ENCODE measurements at places on chromosomes 3 and 15. TPM values are rescaled to one million over a fixed set of nuclear protein-coding genes. Genes with fewer than 3 reads are reported as not detected.
A peak's percentile ranks its signal among the peaks of the same experiment; 100 is the strongest.

DNA sequence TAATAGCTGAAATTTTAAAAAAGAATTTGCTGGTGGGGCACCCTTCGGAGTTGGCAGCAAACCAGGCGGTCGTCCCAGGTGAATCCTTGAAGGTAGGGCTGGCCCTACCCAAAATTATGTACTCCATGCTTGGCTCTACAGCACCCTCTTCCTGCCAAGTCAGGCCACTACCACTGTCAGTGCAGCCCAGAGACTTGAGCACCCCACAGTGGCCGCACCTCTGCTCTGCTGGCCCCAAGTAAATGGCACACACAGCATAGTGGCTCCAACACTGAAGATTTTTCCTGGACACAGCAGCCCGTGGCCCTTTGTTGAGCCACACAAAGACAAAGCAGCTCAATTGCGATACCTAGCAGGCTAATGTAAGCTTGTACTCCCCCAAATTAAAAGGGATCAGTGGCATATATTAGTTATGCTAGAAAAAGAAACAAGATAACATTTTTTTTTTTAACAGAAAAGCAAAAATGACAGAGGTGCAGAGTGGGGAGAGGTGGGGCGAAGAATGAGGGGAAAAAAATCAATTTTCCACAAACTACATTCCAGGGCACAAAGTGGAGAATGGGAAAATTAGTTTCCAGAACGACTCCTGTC lies 250.5 kb downstream of the UACA start:
- no peak overlapping the region for H3K27ac ChIP-seq
- DNase-seq: no peak
- no peak overlapping the region for H3K4me3 ChIP-seq
- no peaks in the 10 kb centered on the region for H3K4me1 ChIP-seq
- no peaks in the 10 kb centered on the region for H3K36me3 ChIP-seq
- H3K27me3 ChIP-seq: no peaks in the 10 kb centered on the region

DNA sequence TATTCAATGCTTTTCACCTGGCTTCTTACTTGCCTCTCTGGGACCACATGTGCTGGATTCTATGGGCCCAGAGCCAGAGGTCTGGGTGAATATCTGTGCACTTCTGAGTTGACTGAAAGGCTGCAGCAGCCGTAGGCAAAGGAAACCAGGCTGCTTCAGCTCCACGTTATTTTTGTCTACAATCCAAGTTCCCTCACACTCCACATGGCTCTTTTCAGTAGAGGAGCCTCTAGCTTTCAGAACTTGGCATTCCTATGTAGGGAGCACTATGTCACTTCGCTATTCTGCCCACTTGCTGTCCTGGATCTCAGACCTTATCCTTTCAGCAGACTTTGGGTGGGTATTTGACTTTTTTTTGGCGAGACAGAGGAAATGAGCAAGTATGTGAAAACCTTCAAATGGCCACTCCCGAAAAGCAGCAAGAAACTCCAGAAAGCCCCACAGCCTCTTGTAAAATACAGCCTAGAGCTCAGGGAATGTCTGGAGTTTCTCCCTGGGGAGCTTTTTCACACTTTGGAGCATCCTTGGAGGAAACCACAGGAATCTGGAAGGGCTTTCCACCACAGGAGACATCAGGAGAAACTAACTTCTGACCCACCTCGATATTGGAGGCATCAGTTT lies 80.9 kb downstream of the DUT start:
- peak overlapping the region; percentile 59 for H3K27ac ChIP-seq
- no peaks in the 10 kb centered on the region for H3K36me3 ChIP-seq
- H3K4me1 ChIP-seq: no peaks in the 10 kb centered on the region

DNA sequence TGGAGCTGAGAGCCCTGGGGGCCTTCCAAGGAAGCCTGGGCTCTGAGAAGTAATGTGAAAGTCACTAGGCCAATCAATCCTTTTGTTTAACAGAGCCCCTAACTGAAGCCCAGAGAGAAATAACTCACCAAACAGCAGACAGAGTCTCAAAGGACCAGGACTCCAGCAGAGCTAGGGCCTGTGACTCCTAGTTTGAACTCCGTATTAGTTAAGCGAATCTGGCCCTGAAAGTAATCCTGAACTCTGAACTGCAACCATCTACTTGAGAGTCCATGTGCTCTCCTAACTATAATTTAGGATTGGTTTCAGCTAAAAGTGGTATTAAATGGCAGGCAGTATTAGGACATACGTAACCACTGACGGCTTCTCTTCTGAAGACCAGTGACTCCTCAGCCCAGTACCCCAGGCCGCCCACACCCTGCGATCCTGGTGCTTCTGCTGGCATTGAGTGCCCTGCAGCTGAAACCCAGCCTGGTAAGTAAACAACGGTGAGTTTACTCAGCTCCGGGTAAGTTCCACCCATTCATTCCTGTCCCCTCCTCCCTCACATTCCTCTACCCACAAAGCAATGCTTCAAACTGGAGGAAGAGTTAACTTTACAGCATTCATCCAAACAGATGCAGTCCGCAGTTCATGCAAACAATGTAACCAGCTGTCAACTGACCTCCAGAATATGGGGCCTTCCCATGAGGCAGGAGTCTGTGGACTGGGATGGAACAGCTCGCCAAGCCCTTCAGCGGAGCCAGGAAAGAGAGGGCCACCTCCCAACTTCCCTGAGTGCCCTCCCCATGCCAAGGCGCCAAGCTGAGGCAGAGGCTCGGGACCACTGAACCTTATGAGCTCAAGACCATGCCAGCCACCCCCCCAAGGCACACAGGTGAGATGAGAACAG lies 7.3 kb downstream of the MYO5C start:
- no peaks in the 10 kb centered on the region for H3K36me3 ChIP-seq
- H3K4me3 ChIP-seq: no peak overlapping the region
- peak overlapping the region; percentile 54 for H3K27ac ChIP-seq
- DNase-seq: no peak

- no peak for DNase-seq
- H3K4me1 ChIP-seq: no peaks in the 10 kb centered on the region
- H3K27me3 ChIP-seq: no peaks in the 10 kb centered on the region
These were observed 27.9 kb downstream of the CD276 start for GRCh38 chr15:73712107-73712506.

- no peak for DNase-seq
- no peak overlapping the region for H3K4me3 ChIP-seq
- no peak overlapping the region for H3K27ac ChIP-seq
- H3K27me3 ChIP-seq: no peaks in the 10 kb centered on the region
These were observed 596.6 kb downstream of the GBE1 start for GRCh38 chr3:81164806-81165205.

- no peaks in the 10 kb centered on the region for H3K36me3 ChIP-seq
- no peak overlapping the region for H3K4me3 ChIP-seq
- H3K4me1 ChIP-seq: no peaks in the 10 kb centered on the region
These were observed 269.8 kb downstream of the CHST2 start for GRCh38 chr3:143389388-143389787.

The DUOXA2 gene
- total RNA-seq: not detected

The C3orf49 gene
- not detected for total RNA-seq

The RHOV gene
- not detected for total RNA-seq
